CD8-positive, alpha-beta memory T cell (primary cell): ENCODE measurements at places on chromosomes 2 and 18.

DNA sequence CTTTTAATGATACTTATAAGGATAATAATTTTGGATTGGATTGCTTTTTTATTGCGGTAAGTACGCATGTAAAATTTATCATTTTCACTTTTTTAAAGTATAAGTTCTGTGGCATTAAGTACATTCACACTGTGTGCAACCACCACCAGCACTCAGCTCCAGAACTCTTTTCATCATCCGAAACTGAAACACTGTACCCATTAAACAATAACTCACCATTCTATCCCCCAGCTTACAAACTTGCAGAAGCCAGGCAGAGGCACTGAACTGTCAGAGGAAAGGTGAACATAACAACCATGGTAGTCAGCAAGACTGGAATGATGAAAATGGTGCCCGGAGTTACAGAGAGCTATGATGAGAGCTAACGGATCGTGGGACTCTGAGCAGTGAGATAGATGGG lies 465.9 kb downstream of the ADCYAP1 start:
- H3K27me3 ChIP-seq: no peaks in the 10 kb centered on the region
- no peaks in the 10 kb centered on the region for H3K36me3 ChIP-seq
- no peak for DNase-seq
- no peak overlapping the region for H3K4me3 ChIP-seq
- H3K4me1 ChIP-seq: no peaks in the 10 kb centered on the region

- no peaks in the 10 kb centered on the region for H3K4me1 ChIP-seq
- H3K4me3 ChIP-seq: no peak overlapping the region
- H3K27me3 ChIP-seq: no peaks in the 10 kb centered on the region
- H3K36me3 ChIP-seq: no peaks in the 10 kb centered on the region
Observed at GRCh38 chr2:118371515-118371914, 283.2 kb downstream of the INSIG2 start.

DNA sequence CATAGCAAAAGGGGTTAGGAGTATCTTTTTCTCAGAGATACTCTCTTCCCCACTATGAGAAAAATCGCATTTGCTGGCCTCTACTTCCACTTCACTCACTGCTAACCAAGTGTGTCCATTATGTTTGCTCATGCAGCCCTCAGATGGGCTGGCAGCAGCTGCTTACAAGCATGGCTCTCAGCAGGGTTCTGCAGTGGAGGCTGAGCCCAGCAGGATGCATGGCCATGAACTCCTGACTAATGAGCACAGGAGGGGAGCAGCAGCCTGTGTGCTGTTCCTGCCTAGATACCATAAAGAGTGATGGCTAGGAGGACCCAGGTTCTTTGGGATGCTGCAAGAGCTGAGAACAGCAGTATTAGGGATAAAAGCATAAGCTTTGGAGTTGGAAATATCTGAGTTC lies 316.9 kb upstream of the THSD7B start:
- no peak for DNase-seq
- H3K27me3 ChIP-seq: no peaks in the 10 kb centered on the region
- H3K4me3 ChIP-seq: no peak overlapping the region
- no peak overlapping the region for H3K27ac ChIP-seq

GRCh38 chr2:106257135-106257534 lies 63.0 kb upstream of the UXS1 start:
- H3K36me3 ChIP-seq: no peaks in the 10 kb centered on the region
- DNase-seq: no peak
- no peaks in the 10 kb centered on the region for H3K4me1 ChIP-seq
- H3K27me3 ChIP-seq: no peaks in the 10 kb centered on the region
- no peak overlapping the region for H3K4me3 ChIP-seq

DNA sequence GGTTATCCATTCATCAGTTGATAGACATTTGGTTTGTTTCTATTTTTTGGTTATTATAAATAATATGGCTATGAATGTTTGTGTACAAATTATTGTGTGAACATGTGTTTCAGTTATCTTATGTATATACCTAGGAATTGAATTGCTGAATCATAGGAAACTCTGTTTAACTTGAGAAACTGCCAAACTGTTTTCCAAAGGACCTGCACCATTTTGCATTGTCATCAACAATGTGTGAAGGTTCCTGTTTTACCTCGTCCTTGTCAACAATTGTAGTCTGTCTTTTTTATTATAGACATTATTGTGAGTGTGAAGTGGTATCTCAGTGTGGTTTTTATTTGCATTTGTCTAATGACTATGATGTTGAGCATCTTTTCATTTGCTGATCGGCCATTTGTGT lies 17.1 kb downstream of the PDK1 start:
- no peak overlapping the region for H3K27ac ChIP-seq
- DNase-seq: no peak
- no peak overlapping the region for H3K4me3 ChIP-seq

DNA sequence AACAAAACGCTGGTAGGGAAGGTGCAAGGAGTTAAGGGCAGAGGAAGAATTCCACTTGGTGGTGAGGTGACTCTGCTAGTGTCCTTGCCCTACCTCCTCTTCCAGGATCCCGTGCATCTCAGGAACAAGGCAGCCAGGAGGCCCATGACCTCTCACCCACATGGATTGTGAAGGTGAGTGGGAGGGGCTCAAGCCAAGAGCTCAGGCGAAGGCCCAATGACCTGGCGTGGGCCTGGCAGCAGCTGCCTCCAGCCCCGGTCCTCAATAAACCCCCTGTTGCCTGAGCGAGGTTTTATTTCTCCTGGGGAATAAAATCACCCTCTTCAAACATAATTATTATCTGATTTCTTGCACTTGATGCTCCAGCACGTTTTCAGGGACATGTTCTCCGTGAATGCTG lies 28.2 kb downstream of the LAMA1 start:
- no peaks in the 10 kb centered on the region for H3K4me1 ChIP-seq
- no peaks in the 10 kb centered on the region for H3K27me3 ChIP-seq

DNA sequence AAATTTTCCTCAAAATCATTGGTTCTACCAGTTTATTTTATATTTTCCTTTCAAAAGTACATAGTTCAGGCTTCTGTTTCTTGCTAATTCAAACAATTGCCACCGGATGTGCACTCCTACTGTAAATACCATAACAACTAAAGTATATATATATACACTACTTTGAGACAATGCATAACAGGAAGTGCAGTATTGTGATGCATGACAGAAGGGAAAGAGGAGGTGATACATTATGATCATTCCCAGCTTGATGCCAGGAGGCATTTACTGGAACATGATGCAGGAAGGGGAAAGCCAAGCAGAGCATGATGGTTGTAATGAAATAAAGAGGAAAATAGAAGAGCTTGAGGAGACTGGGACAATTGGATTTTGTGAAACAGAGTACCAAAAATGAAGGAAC lies 215.2 kb upstream of the NT5C1B start:
- no peak overlapping the region for H3K27ac ChIP-seq
- DNase-seq: no peak
- H3K27me3 ChIP-seq: no peaks in the 10 kb centered on the region
- H3K4me1 ChIP-seq: no peaks in the 10 kb centered on the region

DNA sequence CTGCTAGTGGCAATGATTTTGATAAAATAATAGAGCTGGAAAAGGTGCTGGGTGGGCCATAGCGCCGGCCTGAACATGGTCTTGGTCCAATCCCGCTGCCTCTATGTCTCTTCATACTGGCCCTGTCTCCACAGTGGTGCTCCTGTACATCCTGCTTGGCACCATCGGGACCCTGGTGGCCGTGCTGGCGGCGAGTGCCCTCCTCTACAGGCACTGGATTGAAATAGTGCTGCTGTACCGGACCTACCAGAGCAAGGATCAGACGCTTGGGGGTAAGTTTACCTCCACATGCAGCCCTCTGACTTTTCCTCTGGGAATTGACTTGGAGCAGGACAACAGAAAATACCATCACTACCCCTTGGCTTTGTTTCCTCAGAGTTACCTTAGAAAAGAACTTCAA lies 24.0 kb downstream of the IL18RAP start:
- no peaks in the 10 kb centered on the region for H3K27me3 ChIP-seq
- H3K4me3 ChIP-seq: no peak overlapping the region

GRCh38 chr2:143140864-143141661 lies 11.8 kb downstream of the ARHGAP15 start:
- no peaks in the 10 kb centered on the region for H3K36me3 ChIP-seq
- H3K4me3 ChIP-seq: peak overlapping the region; percentile 39
- DNase-seq: no peak
- peaks cover 76% of the 10 kb centered on the region for H3K4me1 ChIP-seq
- H3K27ac ChIP-seq: no peak overlapping the region

GRCh38 chr2:178277741-178278197 lies 83.5 kb downstream of the OSBPL6 start:
- H3K36me3 ChIP-seq: no peaks in the 10 kb centered on the region
- no peak overlapping the region for H3K27ac ChIP-seq
- no peaks in the 10 kb centered on the region for H3K27me3 ChIP-seq
- H3K4me1 ChIP-seq: no peaks in the 10 kb centered on the region

- no peaks in the 10 kb centered on the region for H3K4me1 ChIP-seq
- H3K27me3 ChIP-seq: no peaks in the 10 kb centered on the region
Observed at GRCh38 chr2:125296742-125297141, 1271.7 kb downstream of the CNTNAP5 start.

- no peaks in the 10 kb centered on the region for H3K4me1 ChIP-seq
- no peak overlapping the region for H3K4me3 ChIP-seq
- DNase-seq: no peak
- H3K27me3 ChIP-seq: no peaks in the 10 kb centered on the region
Observed at GRCh38 chr2:74566076-74566753, 11.7 kb downstream of the DOK1 start.

DNA sequence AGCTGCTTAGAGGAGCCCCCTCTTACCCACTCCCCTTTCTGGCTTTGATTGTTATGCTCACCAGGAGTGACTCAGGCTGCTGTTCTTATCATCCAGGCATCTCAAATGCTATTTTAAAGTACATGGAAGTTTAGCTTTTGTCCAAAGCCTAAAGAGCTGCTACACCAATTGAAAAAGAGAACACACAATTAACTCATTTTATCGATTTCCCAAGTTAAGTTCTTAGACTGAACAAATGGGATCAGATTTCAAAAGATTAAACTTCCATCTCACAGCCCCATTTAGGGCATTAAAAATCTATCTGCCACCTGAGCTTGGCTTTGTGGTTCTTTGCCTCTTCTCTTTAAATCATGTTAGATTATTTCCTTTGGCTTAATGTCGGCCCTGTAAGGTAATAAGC lies 81.2 kb downstream of the MYO5B start:
- no peak overlapping the region for H3K4me3 ChIP-seq
- no peaks in the 10 kb centered on the region for H3K36me3 ChIP-seq
- H3K27ac ChIP-seq: no peak overlapping the region

DNA sequence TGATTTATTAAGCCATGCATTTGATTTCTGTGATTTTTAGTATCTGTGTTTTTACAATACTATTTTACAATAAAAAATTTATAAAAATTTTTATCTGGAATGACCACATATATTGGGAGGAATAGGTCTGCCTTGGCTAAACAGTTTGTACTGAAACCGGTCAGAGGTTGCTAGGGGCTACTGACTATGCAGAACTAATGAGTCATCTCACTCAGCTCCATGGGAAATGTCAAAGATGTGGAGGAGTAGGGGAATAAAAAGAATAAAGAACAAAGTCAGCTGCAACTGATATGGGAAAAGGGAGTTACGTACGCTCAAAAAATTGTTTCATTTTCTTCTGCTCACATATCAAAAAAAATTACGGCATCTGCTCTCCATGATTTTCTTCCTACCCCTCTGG lies 8.6 kb upstream of the TMEM163 start:
- H3K4me1 ChIP-seq: no peaks in the 10 kb centered on the region
- DNase-seq: no peak
- no peaks in the 10 kb centered on the region for H3K36me3 ChIP-seq
- no peaks in the 10 kb centered on the region for H3K27me3 ChIP-seq

DNA sequence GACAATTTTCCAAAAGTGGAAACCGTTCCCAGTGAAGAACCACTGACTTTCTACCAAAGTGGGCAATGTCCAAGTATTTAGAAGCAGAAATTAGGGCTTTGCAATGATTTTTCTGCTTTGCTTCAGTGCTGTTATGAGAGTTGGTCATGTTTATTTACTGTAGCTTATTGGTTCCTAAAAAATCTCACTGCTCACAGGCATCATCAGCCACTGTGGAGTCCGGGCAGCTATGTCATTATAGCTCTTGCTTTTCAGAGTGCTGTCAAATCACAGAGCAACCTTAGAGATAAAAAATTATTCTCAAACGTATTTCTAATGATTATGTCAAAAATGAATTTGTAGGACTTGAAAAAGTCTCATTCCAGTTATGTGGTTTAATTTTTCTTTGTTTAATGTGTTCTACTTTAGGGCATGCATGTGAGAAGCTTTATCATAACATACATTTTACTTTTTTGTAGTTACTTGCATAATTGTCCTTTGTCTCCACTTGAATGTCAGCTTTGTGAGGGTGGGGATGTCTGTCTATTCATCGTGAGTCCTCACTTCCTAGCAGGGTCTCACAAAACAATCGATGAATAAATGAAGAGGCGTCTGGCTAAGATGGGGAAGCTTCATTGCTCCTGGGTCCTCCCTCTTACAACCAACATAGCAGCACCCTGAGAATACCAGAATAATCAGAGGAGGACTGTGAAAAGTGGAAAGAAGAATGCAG lies 117.6 kb downstream of the TPGS2 start:
- DNase-seq: no peak
- H3K4me1 ChIP-seq: no peaks in the 10 kb centered on the region
- no peak overlapping the region for H3K4me3 ChIP-seq
- H3K36me3 ChIP-seq: no peaks in the 10 kb centered on the region
- no peaks in the 10 kb centered on the region for H3K27me3 ChIP-seq
- H3K27ac ChIP-seq: no peak overlapping the region

DNA sequence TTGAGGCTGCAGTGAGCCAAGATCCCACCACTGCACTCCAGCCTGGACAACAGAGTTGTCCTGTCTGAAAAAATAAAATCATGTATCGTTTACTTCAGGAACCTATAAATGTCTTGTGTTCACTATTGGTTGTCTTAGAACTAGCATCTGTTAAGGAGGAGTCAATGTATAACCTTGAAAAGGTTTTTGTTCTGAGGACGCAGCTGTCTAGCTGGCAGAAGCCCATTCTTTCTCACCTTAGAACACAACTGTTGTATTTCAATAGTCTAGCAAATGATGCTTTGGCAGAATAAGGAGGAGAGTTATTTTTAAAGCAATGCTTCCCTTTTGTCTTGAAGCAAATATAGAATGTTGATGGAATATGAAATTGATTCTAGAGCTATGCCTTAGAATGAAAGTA lies 21.1 kb downstream of the EPB41L5 start:
- no peaks in the 10 kb centered on the region for H3K27me3 ChIP-seq
- H3K4me3 ChIP-seq: no peak overlapping the region
- no peaks in the 10 kb centered on the region for H3K36me3 ChIP-seq
- DNase-seq: no peak
- H3K27ac ChIP-seq: no peak overlapping the region
- H3K4me1 ChIP-seq: no peaks in the 10 kb centered on the region
